Activated naive CD8-positive, alpha-beta T cell treated with anti-CD3 and anti-CD28 coated beads, Interleukin-2, amount 10 ng/mL, durations not matched to agents 7 days and 5 days (primary cell): ENCODE measurements at places on chromosomes 12 and 14.

GRCh38 chr12:96230646-96231045 is 36.5 kb downstream of the ELK3 start:
- peaks cover 9% of the 10 kb centered on the region for H3K4me1 ChIP-seq
- H3K27ac ChIP-seq, result no peak overlapping the region
- DNase-seq, result no peak
- H3K4me3 ChIP-seq, result no peak overlapping the region

DNA sequence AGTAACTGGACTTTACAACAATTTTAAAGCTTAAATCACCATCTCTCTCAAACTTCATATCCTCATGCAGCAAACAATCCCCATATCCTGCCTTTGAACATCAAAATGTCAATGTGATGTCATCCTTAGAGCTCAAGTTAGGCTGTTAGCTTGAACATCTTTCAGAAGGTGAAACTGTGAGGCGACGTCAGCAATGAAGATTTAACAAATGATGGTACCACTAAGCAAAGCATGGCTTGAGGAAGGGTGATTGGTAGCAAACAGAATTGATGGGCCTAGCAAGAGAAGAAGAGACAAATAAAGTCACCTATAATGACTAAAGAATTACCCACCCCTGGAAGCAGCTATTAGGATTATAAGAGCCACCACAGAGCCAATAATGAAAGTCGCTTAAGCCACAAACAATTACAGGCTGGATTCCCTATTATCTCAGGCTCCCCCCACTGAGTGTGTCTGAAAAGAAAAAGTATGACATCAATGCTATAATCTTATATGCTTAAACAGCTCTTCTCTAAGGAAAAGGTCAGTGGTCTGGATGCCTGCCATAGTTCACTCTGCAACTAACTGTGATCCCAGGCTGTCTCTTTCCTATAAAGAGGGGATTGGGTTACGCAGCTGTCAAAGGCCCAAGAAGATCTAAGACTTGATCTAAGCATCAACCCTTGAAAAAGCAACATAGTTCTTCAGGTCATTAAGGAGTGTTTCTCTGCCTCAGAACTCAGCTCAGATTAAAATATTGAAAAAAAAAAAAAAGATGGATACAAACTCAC is 18.1 kb downstream of the EGLN3 start:
- H3K27me3 ChIP-seq, result peaks cover 7% of the 10 kb centered on the region
- H3K36me3 ChIP-seq, result peaks cover 2% of the 10 kb centered on the region
- no peak overlapping the region for H3K4me3 ChIP-seq
- H3K4me1 ChIP-seq, result peaks cover 6% of the 10 kb centered on the region
- no peak overlapping the region for H3K27ac ChIP-seq
- no peak for DNase-seq

- H3K27ac ChIP-seq, result no peak overlapping the region
Observed at GRCh38 chr12:130620756-130621155, 95.3 kb downstream of the RIMBP2 start.

GRCh38 chr14:45650754-45651153 is 397.8 kb upstream of the MIS18BP1 start:
- H3K4me1 ChIP-seq, result no peaks in the 10 kb centered on the region
- no peak overlapping the region for H3K4me3 ChIP-seq
- H3K36me3 ChIP-seq, result no peaks in the 10 kb centered on the region
- DNase-seq, result no peak
- H3K27ac ChIP-seq, result no peak overlapping the region
- no peaks in the 10 kb centered on the region for H3K27me3 ChIP-seq

DNA sequence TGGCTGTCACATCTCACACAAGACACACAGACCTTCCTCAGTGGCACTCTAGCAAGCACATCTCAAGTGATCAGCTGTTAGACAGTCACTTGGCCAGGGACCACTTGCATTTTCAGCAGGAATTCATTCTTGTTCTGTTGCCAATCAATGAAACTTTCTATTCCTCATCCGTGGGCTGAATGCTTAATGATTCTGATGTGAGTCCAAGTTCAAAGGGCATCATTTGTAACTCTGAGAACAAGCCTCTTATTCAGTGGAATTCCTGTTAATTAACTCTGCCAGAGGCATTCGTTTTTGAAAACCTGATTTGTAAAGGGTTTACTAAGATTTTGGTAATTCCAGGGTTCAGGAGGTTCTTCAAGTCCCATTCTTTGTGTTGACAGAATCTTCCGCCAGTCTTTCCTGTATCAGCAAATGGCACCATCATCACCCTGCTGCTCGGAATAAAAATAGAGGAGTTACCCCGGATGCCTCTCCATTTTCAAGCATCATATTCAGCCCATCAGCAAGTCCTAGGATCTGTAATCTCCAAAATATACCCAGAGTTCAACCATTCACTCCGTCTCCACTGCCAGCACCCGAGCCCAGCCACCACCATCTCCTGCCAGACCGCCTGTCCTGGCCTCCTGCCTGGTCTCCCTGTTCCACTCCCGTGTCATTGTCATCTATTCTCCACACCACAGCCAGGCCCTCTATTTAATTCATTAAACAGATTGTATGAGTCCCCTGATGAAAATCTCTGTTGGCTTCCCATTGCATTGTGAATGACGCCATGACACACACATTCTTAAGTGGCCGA is 473.4 kb downstream of the AACS start:
- DNase-seq, result no peak
- no peaks in the 10 kb centered on the region for H3K4me1 ChIP-seq
- no peaks in the 10 kb centered on the region for H3K36me3 ChIP-seq
- H3K4me3 ChIP-seq, result no peak overlapping the region
- H3K27ac ChIP-seq, result no peak overlapping the region

GRCh38 chr14:49861699-49862088 is 9.1 kb upstream of the NEMF start:
- no peaks in the 10 kb centered on the region for H3K27me3 ChIP-seq
- H3K27ac ChIP-seq, result no peak overlapping the region
- DNase-seq, result peak; percentile 67
- H3K4me1 ChIP-seq, result peaks cover 22% of the 10 kb centered on the region

DNA sequence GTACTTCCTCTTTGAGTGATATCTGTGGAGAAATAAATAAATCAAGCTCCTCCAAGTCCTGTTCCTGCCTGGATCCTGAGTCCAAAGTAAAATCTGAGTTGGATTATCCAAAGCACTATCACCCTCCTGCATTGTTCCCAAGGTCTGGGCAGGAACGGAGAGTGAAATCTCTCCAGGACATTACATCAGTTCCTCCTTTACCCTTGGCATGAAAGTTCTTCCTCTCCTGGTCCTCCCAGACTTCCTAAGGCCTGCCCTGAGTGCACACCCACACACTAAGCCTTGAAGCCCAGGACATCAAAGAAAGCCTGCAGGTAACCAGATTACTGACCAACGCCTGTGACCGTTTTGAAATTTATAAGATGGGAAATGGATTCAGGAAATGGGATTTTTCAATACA is 206.8 kb upstream of the BCL2L14 start:
- DNase-seq, result no peak
- H3K4me3 ChIP-seq, result no peak overlapping the region
- peaks cover 4% of the 10 kb centered on the region for H3K4me1 ChIP-seq
- no peak overlapping the region for H3K27ac ChIP-seq
- H3K27me3 ChIP-seq, result no peaks in the 10 kb centered on the region
- H3K36me3 ChIP-seq, result peaks cover 61% of the 10 kb centered on the region

DNA sequence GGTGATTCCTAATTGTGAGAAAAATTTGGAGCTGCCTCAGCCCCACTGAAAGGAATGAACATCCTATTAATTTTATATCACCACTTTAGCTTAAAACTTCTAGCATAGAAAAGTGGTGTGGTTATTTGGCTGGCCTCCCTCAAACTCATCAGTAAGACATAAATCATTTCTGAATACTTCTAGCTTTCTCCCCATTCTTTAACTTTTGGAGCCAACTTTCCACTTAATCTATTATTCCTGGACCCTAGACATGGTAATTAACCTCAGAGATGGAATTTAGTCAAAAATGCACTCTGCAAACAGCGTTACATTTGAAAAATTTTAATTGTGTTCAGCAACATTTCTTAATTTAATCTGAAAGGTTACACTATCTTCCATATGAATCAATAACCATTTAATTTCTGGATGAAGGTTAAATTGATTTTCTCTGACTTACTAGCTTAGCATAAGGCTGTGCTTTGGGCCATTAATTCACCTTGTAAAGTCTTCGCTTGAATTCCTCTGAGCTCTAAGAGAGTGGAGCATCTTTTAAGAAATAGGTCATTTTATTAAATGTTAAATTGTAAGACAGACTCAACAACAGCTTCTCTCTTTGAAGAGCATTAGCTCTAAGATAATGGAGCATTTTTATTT is 753.6 kb upstream of the STXBP6 start:
- no peak for DNase-seq
- no peaks in the 10 kb centered on the region for H3K27me3 ChIP-seq
- H3K36me3 ChIP-seq, result no peaks in the 10 kb centered on the region

- no peak for DNase-seq
- H3K27ac ChIP-seq, result no peak overlapping the region
- H3K36me3 ChIP-seq, result no peaks in the 10 kb centered on the region
Observed at GRCh38 chr14:68548194-68549076, 244.4 kb downstream of the ZFP36L1 start.

DNA sequence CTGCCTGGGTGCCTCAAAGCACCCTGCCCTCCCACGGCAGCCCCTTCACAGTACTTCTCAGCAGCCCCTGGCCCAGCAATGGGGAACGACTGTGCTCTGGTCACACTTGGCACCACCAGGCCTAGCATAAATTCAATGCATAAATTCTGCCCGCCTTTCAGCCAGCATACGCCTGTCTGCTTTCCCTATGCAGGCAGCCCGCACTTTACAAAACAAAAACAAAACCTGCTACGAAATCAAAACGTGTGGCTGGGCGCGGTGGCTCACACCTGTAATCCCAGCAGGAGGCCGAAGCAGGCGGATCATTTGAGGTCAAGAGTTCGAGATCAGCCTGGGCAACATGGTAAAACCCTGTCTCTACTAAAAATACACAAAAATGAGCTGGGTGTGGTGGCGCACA is 33.5 kb downstream of the SNRNP35 start:
- H3K27ac ChIP-seq, result no peak overlapping the region
- H3K36me3 ChIP-seq, result no peaks in the 10 kb centered on the region
- no peak overlapping the region for H3K4me3 ChIP-seq
- no peak for DNase-seq
- H3K4me1 ChIP-seq, result no peaks in the 10 kb centered on the region

DNA sequence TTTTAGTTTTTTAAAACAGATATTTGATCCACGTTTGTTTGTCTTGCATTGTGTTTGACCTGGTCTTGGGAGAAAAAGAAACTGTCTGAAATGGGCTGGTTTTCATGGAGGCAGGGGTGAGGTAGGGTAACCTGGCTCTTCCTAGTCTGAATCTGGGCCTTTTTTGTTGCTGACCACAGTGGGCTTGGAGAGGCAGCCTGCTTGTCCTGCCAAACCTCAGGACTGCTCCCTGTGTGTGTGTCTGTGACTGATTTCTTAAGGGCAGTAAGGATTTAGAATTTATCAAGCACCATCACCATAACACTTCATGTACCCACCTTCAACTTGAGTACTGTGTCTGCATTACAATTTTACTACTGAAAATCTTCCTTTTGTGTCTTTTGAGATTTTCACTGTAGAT is 28.5 kb downstream of the DAAM1 start:
- DNase-seq, result no peak
- no peaks in the 10 kb centered on the region for H3K36me3 ChIP-seq
- no peak overlapping the region for H3K27ac ChIP-seq
- H3K27me3 ChIP-seq, result no peaks in the 10 kb centered on the region
- peaks cover 6% of the 10 kb centered on the region for H3K4me1 ChIP-seq
- no peak overlapping the region for H3K4me3 ChIP-seq

DNA sequence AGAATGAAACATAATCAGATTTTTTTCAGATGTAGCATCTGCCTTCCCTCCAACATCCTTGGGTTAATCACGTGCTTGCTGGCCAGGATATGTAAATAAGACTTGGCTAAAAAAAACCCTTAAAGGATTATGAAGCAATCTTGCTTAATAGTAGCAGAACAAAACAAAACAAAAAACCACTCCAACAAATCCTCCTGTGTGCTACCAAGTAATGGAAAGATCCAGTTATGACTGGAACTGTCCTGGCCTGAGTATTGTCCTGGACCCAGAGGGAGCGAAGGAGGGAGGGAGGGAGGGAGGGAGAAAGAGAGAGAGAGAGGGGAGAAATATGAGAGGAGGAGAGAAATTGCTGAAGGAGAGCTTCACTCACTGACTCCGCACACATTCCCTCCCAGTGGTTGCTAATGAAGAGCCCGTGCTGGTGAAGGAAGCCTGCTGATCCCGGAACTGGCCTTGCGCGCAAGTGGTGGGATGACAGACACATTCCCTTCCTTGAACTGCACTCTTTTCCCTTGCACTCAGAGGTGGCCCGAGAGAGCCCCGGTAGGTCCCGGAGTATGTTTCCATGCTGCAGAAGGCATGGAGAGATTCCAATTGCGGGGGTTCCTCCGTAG is 57.2 kb downstream of the HMGA2 start:
- H3K4me1 ChIP-seq, result no peaks in the 10 kb centered on the region
- DNase-seq, result no peak
- H3K27me3 ChIP-seq, result peaks cover 51% of the 10 kb centered on the region
- H3K27ac ChIP-seq, result no peak overlapping the region

DNA sequence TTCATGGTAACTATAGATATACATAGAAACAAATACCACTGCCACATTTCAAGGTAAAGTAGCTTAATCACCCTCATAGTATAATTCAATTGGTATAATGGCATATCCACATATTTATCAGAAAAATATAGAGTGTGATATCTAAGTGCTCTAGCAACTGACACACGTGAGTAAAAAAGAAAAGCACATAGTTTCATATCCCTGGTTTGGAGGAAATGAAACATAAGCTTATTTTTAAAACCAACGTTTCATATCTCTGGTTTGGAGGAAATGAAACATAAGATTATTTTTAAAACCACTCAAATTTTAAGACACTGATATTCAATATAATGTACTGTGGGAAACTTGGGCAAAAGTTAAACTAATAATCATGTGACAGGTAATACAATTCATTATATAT is 2.1 kb downstream of the OR6C70 start:
- H3K27ac ChIP-seq, result no peak overlapping the region
- H3K36me3 ChIP-seq, result no peaks in the 10 kb centered on the region
- H3K27me3 ChIP-seq, result peaks cover 26% of the 10 kb centered on the region
- H3K4me1 ChIP-seq, result no peaks in the 10 kb centered on the region
- DNase-seq, result no peak

- H3K27ac ChIP-seq, result no peak overlapping the region
- no peaks in the 10 kb centered on the region for H3K27me3 ChIP-seq
- no peak for DNase-seq
- H3K4me1 ChIP-seq, result no peaks in the 10 kb centered on the region
- no peaks in the 10 kb centered on the region for H3K36me3 ChIP-seq
Observed at GRCh38 chr14:79018836-79019235, 848.7 kb downstream of the NRXN3 start.

GRCh38 chr14:99350751-99351150 is 78.8 kb upstream of the BCL11B start:
- no peaks in the 10 kb centered on the region for H3K36me3 ChIP-seq
- peaks cover 1% of the 10 kb centered on the region for H3K4me1 ChIP-seq
- H3K4me3 ChIP-seq, result no peak overlapping the region
- peaks cover 2% of the 10 kb centered on the region for H3K27me3 ChIP-seq
- no peak overlapping the region for H3K27ac ChIP-seq

DNA sequence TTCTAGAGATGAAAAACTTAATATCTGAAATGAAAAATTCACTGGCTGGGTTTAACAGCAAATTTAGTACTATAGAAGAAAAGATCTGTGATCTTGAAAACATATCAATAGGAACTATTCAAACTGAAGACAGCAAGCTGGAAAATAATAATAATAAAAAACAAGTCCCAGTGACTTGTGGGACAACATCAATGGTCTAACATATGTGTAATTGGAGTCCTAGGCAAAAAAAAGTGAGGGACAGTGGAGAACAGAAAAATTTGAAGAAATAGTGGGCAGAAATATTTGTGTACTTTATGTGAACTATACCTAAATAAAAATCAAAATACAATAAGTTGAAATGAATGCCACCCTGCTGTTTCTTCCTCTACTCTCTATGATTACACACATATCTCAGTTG is 2.4 kb upstream of the SERPINA9 start:
- H3K27me3 ChIP-seq, result peaks cover 3% of the 10 kb centered on the region
- DNase-seq, result no peak
- H3K36me3 ChIP-seq, result no peaks in the 10 kb centered on the region
- H3K27ac ChIP-seq, result no peak overlapping the region
- H3K4me1 ChIP-seq, result no peaks in the 10 kb centered on the region
- no peak overlapping the region for H3K4me3 ChIP-seq
